ENCODE measurements at places on chromosomes 16 and 17.

DNA sequence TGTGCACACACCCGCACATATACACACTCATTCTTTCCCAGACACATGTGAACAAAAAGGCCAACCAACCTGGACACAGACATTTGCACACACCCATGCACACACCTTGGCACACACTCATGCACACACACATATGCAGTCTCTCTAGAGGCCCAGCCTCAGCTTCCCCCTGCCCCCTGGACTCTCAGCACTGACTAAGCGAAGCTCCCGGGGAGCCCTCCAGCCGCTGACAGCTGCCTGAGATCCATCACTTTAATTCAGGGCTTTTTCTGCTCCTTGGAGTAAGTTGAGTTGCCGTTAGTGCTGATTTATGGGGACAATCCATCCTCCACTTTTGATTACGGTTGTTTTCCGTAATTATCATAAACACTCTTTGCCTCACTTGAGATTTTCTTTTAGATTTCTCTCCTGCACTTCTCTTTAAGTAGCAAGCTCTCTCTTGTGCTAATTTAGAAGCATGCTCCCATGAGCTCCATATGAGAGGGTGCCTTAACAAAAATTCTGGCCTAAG lies 158.6 kb upstream of the CDC42EP4 start:
- DNase-seq: no peak

DNA sequence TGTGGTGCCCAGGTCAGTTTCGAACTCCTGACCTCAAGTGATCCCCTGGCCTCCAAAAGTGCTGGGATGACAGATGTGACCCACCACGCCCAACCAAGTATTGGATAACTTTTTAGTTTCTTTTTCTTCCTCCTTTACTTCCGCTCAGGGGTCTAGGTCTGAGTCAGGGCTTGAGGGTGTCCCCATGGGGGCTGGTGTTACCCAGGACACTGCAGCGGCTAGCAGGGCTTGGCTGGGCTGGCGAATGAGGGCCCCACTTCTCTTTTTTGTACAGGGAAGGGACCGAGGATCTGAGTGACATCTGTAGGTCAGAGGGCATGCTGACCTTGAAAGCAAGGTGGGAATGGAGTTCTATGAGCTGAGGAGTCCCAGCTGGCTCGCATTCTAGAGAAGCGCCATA lies 24.9 kb downstream of the RAB11FIP3 start:
- no peak for DNase-seq

GRCh38 chr17:58312021-58312630 lies 16.5 kb downstream of the TSPOAP1 start:
- no peak for DNase-seq

DNA sequence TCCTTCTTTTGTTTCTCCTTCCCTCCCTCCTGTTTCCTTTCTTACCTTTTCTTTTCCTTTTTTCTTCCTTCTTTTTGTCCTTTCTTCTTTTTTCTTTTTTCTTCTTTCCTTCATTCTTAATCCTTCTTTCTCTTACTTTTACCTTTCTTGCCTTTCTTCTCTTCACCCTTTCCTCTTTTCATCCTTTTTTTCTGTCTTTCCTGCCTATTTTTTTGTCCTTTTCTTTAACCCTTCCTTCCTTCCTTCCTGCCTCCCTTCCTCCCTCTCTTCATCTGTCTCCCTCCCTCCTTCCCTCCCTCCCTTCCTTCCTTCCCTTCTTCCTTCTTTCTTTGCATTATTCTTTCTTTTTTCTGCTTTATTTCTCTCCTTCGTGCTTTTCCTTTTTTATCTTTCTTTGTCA lies 160.7 kb downstream of the AXIN2 start:
- no peak for DNase-seq

DNA sequence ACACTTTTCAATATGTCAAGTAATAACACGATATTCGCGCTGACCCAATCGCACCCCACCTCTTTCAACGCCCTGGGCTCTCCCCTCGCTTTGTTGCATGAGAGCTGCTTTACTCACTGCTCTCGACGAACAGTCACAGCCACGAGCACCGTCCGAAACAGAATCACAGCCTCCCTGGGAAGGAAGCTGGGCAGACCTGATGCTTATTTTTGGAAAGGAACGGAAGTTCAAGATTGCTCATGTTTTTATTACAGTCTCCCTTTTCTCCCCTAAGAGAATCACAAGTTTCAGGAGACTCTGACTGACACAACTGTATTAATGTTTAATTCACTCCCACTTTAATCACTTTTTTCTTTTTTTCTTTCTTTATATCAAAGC lies 67.8 kb downstream of the ANKRD11 start:
- DNase-seq: no peak

GRCh38 chr17:72192800-72193192 lies 72.0 kb downstream of the SOX9 start:
- no peak for DNase-seq
